Myocyte (in vitro differentiated cells): ENCODE measurements at places on chromosomes 1 and 21. TPM values are rescaled to one million over a fixed set of nuclear protein-coding genes. Genes with fewer than 3 reads are reported as not detected.

DNA sequence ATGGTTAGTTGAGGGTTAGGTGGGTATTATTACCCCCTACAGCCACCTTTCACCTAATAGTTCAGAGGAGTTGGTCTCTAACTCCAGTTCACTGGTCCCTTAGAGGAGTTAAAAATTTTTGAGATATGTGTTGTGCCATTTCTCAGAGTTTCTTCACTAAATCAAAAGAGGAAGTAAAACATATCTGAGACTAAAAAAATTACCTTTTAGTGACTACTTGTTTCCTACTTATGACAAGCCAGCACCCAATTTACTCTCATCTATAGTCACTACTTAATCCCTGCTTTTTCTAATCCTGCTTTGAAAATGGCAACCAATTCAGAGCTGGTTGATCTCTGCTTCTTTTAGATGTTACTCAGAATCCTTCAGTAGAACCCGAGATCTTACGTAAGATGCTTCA, 1316.8 kb upstream of the B3GALT2 start:
- DNase-seq: no peak

GRCh38 chr1:168691541-168691940, 37.5 kb downstream of the DPT start:
- no peak for DNase-seq

DNA sequence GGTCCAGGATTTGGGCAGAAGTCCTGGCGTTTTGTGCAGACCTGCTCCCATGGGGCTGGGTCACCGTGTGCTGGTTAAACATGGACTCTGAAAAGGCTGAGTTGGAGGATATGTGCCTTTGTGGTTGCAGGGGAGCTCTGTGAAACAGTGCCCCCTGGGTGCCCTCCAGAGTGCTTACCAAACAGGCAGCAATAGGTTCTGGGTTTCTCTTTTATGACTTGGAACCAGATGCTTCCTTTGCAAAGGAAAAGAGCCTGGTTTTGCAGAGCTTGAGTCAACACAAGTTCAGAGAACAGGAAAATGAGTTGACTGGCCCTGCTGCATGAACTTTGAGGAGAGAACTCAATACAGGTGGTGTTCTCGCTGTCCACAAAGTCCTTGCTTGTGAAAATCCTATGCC, 288.9 kb downstream of the TM2D1 start:
- no peak for DNase-seq

DNA sequence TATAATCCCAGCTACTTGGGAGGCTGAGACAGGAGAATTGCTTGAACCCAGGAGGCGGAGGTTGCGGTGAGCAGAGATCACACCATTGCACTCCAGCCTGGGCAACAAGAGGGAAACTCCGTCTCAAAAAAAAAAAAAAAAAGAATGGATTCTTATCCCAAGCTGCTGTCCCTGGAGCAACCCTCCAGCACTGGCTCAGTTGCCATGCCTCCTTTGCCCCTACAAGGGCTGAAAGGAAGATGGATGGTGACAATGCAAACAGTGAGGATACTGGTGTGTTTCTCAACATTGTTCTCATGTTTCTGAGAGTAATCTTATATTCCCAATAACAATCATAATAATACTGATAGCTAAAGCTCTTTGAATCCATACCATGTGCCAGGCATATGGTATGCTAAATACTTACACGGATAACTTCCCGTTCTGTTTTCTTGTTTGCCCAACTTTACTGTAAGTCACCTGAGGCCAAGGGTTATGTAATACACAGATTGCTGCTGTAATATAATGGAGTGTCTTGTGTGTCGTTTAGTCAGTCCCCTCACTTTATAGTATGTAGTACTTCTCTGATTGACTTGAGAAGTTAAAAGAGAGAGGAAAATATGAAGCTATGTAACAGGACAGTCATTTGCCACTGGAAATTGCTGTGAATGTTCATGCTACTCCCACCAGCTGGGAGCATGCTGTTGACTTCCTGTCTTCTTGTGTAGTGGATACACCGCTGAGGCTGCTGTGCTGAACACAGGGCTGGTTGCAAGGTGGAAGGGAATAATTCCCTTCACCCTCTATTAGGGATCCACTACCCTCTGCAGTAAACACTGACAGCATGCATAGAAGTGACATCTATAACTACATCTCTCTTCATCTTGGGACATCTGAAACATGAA, 153.6 kb downstream of the CNIH3 start:
- no peak for DNase-seq

DNA sequence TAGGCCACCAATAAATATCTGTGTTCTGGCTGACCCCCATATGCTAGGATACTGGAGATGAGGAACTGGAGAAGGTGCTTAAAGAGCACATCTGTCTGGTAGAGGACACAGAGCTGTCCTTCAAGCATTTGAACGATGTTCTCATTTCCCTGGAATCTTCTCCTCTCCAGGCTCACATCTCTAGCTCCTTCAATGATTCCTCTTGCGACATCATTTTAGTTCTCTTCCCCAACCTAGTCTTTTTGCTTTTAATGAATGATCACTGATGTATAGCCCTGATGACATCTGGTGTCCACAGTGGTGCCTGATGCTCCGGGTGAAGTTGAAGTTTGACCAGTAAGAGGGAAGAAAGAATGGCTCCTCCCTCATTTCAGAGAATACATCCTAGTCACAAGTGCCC, 80.8 kb upstream of the UBE2U start:
- no peak for DNase-seq

The NUDT17 gene
- total RNA-seq: 10.7 and 13.6 TPM in 2 replicates

The KRTCAP2 gene
- total RNA-seq: 51.3 and 81.4 TPM in 2 replicates

- peak; percentile 90 for DNase-seq
Observed at GRCh38 chr1:111227851-111228747, 586 bp downstream of the CHI3L2 start.

The SYTL1 gene
- 0.05 TPM in 1 of 2 replicates, not detected in the other for total RNA-seq

The TDRD10 gene
- total RNA-seq: not detected in 2 replicates

The CRYAA gene
- not detected in 2 replicates for total RNA-seq

The CCDC185 gene
- total RNA-seq: not detected in 2 replicates

DNA sequence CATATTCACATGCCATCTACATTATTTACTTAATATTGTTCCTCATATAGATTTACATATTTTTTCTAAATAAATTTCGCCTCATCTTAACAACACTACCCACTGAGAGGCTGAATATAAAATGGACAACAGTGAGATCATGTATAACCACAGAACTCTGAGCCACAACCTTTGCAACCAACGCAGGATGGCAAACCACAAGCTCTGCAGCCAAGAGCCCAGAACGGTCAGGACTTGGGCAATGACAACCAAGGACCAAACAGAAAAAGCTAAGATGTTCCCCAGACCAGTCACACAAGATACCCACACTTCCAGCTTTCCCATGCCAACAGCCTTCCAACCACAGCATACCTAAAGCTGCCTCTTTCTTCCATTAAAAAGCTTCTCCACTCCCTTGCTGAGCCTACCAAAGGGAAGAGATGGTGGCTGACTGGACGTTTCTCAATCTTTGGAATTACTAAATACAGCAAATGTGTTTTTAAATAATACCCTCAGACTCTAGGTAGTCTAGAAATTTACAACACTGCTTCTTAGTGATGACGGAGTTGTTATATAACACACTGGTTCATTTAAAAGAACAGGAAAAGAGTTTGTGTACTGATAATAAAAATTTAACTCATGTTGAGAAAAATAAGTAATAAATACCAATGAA, 117.9 kb downstream of the AKT3 start:
- DNase-seq: peak; percentile 74

The NR5A2 gene
- total RNA-seq: not detected in 2 replicates

The CREB3L4 gene
- 6.9 and 9.4 TPM in 2 replicates for total RNA-seq

GRCh38 chr1:234875953-234876855, 252.4 kb downstream of the TOMM20 start:
- DNase-seq: no peak

The UTP11 gene
- total RNA-seq: 95.8 and 137 TPM in 2 replicates

DNA sequence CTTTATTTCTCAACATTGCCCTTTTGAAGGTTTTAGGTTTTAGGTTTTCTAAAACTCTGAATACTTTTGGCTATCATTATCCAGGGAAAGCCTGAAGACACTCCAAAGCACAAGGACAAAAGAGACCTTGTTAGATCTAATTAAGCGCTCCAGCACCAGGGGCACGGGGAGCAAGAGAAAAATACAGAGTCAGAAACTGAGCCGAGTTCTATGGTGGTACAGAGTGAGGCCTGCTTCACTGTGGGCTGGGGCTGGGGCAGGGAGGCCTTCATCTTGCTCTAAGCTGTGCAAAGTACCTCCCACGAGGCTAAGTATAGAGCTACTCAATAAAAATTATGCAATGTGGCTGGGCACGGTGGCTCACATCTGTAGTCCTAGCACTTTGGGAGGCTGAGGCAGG, 19.7 kb upstream of the RAB4A start:
- no peak for DNase-seq

- DNase-seq: no peak
Observed at GRCh38 chr1:172323686-172324085, 96.8 kb upstream of the C1orf105 start.

The PCP4L1 gene
- not detected in 2 replicates for total RNA-seq

GRCh38 chr1:72526926-72527325, 244.6 kb upstream of the NEGR1 start:
- peak; percentile 20 for DNase-seq

- no peak for DNase-seq
Observed at GRCh38 chr1:168319691-168320090, 39.0 kb downstream of the TBX19 start.

The SYT6 gene
- 1.0 and 1.4 TPM in 2 replicates for total RNA-seq

DNA sequence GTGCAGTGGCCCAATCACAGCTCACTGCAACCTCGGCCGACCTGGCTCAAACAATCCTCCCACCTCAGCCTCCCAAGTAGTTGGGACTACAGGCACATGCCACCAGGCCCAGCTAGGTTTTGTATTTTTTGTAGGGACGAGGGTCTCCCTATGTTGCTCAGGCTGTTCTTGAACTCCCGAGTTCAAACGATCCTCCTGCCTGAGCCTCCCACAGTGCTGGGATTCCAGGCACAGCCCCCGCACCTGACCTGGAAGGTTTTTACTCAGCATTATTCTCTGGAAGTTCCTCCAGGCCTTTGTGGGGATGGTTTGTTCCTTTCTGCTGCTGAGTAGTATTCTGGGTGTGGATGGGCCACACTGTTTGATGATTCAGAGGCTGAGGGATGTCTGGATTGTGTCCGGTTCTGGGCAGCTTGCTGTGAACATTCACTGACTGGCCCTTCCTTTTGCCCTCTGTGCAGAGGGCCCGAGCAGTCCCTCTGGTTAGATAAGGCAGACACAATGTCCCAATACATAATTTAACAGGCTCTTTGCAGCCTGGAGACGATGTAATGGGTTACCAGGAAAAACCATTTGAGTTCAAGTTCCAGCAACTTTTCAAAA, 6.0 kb upstream of the TRAPPC10 start:
- peak; percentile 79 for DNase-seq
